ENCODE measurements at places on chromosomes 16 and 17.
A peak's percentile ranks its signal among the peaks of the same experiment; 100 is the strongest.

DNA sequence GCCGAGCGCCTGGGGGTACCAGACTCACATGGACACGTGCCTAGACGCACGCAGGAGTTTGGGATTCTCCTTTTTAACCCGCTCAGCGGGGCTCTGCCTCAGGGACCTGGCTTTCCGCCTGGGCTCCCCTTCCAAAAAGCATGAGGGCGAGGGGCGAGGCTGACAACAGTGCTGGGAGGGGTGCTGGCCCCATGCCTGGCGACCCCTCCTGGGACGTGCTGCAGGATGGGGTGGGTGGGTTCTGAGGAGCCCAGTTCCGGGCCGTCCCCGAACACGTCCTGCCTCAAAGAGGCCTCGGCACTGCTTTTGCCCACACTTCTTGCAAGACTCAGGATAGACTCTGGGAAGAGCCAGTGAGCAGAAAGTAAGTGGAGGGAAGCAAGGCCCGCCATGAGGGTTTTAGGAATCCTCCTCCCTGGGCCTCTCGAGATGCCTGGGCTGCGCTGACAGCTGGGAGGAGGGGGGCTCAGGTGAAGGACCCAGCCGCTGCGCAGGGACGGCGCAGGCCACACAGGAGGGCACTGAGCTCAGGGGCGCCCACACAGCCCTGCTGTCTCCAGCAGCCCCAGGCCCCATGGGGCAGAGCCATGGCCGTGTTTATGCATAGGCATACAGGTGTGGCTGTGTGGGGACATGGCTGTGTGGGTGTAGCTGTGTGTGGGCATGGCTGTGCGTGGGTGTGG lies 15.4 kb upstream of the PABPN1L start:
- no peak for DNase-seq

DNA sequence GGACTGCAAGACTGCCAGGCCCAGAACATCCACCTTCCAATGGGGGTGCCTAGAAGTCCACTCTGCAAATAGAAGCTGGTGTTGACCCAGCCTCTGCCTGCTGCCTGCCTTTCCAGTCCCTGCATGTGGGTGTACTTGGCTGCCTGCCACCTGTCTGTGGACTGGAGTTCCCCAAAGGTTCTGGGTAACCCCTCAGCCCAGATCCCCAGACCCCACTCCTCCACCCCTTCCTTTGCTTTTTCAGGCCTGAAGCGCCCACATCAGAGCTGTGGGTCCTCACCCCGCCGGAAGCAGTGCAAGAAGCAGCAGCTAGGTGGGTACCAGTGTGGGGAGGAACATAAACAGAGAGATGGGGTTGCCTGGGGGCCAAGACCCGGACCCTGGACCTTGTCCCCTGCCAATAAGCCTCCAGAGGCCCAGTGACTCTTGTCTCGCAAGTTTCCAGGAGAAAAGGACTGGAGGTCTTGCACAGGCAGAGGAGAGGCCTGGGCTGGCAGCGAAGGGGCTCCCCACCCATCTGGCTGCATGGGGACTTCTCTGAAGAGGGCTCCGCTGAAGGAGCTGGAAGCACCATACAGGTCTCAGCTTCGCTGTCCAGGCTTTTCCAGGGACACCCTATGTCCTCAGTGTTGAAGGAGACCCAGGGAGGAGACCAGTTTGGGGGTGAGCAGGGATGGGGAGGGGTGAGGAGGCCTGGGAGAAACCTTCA lies 34.3 kb downstream of the NLRC5 start:
- DNase-seq: peak; percentile 53

GRCh38 chr16:67400901-67401300 lies 7.6 kb upstream of the TPPP3 start:
- DNase-seq: no peak

- DNase-seq: peak; percentile 70
Observed at GRCh38 chr17:1724351-1724868, at the start of gene WDR81. TSS of gene WDR81 (plus strand) at chr17:1724704. CDS start at chr17:1724960, 256 bp downstream.

DNA sequence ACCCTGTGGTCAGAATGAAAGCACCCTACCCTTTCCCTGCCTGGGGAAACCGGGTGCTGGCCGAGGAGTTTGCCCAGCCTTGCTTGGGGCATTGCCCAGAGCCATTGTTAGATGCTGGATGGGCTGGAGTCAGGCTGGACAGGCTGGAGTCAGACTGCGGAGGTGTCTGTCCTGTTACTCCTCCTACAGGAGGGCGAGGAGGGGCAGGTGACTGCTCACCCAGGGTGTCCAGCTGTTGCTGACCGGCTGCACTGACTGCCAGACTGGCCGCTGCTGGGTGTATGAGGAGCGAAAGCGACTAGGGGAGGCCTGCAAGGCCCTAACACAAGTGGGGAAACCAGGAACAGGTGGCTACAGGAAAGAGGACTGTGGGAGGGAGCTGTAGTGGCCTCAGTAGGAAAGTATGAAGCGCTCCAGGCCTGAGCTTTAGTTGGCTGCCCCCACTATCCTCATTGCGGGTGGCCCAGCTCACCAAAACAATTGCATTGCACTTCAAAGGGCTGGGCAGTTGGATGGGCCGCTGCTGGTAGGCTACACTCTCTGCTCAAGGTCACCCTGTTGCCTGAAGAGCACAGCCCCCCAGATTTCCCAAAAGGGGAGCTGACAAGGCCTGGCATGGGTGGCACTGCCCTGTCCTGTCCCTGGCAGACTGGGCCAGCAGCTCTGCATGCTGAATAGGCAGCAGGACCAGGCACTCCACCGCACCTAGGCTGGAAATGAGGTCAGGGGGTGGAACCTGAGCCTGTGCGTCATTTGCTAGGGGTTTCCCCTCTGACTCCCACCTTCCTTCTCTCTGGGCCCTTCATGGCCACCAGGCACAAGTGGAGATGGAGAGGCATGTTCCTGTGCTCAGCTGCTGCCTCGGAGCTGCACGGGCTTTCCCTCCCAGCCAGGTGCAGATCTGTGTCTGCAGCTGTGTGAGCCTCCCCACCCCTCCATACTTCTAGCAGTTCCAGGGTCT lies 18.4 kb downstream of the LDHD start:
- DNase-seq: peak; percentile 67
